ENCODE measurements at places on chromosomes 7 and 10.

GRCh38 chr7:27994639-27995038, 186.0 kb downstream of the JAZF1 start:
- DNase-seq = no peak

- DNase-seq = no peak
Observed at GRCh38 chr7:25253714-25254113, 25.4 kb upstream of the NPVF start.

DNA sequence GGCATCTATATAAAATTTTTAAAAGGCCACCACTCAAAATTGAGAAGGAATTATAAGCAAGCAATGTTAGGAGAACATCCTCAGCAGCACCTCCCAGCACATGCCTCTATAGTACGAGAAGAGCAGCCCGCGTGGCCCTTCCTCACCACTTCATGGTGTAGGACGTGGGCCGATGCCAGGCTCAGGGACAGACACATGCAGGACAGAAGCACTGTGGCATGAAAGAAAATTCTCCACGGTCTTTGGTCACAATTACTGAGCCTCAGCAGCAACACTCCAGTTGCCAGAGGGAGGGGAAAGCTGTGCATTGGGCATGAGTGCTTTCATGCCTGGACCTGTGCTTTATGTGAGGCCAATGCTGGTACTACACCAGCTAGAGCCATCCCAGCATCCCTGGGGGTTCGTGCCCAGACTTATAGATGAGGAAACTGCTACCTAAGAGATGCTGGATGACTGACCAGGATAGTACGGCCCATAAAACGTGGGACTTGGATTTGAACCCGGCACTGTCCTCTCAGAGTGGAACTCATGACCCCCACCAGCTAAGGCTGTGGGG, 164.7 kb downstream of the ADAM12 start:
- no peak for DNase-seq

GRCh38 chr10:5654218-5654755, 12.1 kb downstream of the ASB13 start:
- no peak for DNase-seq

Data from CD4-positive, alpha-beta T cell treated with Interferon alpha-2 for 1 hour (primary cell).